Liver (tissue), 10 donors: ENCODE measurements at places on chromosomes 2 and 18. TPM values are rescaled to one million over a fixed set of nuclear protein-coding genes. Genes with fewer than 3 reads are reported as not detected.

DNA sequence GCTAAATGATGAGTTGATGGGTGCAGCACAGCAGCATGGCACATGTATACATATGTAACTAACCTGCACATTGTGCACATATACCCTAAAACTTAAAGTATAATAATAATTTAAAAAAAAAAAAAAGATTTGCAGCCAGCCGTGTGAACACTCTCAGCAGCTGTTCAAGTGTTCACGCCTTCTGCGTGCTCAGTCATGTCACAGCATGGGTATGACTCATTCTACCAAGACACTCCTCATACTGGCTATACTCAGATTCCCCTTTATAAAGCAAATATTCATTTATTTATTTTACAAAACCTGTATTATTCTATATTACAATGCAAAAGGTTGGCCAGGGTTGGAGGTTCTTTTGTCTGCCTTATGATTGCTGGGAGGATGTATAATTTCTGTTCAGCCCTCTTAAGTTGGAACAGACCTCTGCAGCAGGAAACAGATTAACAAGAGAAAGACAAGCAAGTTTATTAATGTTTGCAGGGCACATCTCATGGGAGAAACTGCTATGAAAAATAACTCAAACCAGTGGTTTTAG is 1230.6 kb upstream of the CHAC2 start:
- DNase-seq: no peak

DNA sequence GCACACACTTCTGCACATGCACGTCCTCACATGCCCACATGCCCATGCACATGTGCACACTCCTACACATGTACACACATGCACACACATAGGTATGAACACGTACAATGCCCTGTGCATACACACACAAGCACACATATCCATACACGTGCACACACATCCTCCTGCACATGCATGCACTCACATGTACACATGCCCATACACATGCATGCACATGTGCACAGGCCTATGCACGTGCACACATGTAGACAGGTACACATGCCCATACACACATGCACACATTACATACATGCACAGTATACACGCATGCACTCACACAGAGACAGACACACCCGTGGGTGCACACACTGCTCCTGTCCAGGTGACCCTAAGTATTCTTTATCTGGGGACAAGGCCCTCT is 34.3 kb downstream of the GPC1 start:
- DNase-seq: no peak

DNA sequence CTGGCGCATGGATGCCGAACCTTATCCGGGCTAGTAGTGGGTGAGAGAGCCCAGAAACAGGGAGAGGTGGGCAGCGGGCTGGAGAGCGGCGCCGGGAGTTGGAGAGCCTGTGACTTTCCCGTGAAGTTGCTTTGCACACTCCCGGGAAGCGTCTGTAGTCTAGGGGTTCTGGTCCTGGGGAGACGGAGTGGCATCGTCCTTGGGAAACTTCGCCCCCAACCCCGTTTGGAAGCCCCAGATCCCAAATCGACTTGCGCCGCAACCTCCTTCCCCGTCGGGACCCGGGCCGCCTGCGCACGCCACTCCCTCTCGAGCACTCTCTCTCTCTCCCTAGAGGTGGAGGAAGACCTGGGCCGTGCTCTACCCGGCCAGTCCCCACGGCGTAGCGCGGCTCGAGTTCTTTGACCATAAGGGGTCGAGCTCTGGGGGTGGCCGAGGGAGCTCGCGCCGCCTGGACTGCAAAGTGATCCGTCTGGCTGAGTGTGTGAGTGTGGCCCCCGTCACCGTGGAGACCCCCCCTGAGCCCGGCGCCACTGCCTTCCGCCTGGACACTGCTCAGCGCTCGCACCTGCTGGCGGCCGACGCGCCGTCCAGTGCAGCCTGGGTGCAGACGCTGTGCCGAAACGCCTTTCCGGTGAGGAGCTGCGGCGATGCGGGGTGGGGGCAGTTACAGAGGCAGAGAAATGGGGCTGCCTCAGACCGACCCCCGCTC is 456 bp downstream of the DOK1 start:
- DNase-seq: peak; percentile 56

DNA sequence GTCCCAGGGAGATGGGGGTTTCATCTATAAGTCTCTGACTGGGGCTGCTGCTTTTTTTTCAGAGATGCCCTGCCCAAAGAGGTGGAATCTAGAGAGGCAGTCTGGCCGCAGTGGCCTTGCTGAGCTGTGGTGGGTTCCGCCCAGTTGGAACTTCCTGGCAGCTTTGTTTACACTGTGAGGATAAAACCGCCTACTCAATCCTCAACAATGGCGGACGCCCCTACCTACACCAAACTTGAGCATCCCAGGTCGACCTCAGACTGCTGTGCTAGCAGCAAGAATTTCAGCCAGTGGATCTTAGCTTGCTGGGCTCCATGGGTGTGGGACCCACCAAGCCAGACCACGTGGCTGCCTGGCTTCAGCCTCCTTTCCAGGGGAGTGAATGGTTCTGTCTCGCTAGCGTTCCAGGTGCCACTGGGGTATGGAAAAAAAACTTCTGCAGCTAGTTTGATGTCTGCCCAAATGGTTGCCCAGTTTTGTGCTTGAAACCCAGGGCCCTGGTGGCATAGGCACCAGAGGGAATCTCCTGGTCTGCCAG is 152.6 kb upstream of the CYP26B1 start:
- DNase-seq: no peak

GRCh38 chr18:51523671-51524070 is 326.2 kb upstream of the MEX3C start:
- DNase-seq: no peak

GRCh38 chr18:31943878-31944816 is 1.2 kb upstream of the TRAPPC8 start:
- no peak for DNase-seq

- DNase-seq: no peak
These were observed 166.1 kb downstream of the LAMA1 start for GRCh38 chr18:6951336-6952090.

Gene FAM237A
- not detected for total RNA-seq

Gene CNGA3
- total RNA-seq: not detected

Gene DQX1
- 0.08 TPM for total RNA-seq

Gene LDLRAD4
- 41.7 TPM for total RNA-seq
